ENCODE measurements at places on chromosomes 1 and 21.
A peak's percentile ranks its signal among the peaks of the same experiment; 100 is the strongest.

DNA sequence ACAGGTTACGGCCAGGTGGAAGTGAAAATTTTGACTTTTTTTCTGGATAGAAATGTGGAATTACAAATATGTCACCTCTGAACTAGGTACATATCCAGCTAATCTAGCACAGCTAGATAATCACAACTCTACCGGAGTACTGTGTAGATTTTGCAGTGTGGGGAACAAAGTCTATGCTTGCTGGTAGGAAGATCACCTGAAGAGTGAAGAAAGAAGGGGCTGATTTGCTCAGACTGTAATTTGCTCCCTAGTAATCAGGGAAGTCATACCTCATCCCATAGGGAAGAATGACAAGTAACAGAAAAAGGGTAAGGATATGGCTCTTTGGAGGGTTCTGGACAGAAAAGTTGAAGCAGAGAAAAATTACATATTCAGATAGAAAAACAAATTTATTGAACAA, 319.6 kb upstream of the TMPRSS15 start:
- no peak for DNase-seq

- no peak for DNase-seq
Measured at GRCh38 chr1:236039740-236040685, 24.9 kb downstream of the NID1 start.

GRCh38 chr1:200410566-200410878, 686 bp upstream of the ZNF281 start:
- DNase-seq = no peak

DNA sequence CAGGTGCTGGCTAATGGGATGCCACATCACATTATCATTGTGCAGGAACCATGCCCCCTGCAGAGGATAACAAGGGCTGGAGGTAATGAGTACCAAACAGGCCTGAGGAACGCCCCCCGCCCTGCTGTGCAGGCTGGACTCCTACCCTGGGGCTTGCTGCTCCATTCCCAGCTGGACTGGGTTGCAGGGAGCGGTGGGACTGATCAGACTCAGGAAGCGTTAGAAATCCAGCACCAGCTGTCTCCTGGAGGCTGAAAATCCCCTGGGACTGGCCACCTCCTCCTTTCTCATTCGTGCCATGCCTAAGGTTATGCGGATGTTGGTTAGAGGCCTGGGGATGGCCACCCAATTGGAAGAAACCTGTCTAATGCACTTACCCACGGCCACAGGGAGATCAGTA, 36.9 kb upstream of the POU3F1 start:
- DNase-seq = no peak

GRCh38 chr1:32761253-32761877, 55.8 kb downstream of the YARS1 start:
- peak; percentile 44 for DNase-seq

- no peak for DNase-seq
Measured at GRCh38 chr1:9145021-9145668, 16.2 kb upstream of the GPR157 start.

DNA sequence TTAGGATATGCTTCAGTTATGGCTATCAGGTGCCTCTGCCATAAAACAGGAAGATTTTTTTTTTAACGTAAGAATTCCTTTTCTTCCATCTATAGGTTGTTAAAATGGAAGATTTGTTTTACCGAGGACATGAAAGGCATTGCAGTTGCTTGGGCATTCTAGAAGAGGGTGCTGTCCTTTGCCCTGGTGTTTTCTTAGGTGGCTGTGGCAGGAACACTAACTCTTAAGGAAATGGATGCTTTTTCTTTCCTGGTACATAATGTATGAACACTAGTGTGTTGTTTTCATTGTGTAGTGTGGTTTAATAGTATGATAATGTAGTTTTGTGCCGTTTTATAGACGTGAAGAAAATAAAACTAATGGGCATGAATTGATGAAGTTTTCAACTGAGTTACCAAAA, 47.2 kb downstream of the UCK2 start:
- no peak for DNase-seq

GRCh38 chr1:223813645-223814044, 32.1 kb downstream of the TP53BP2 start:
- DNase-seq = no peak

DNA sequence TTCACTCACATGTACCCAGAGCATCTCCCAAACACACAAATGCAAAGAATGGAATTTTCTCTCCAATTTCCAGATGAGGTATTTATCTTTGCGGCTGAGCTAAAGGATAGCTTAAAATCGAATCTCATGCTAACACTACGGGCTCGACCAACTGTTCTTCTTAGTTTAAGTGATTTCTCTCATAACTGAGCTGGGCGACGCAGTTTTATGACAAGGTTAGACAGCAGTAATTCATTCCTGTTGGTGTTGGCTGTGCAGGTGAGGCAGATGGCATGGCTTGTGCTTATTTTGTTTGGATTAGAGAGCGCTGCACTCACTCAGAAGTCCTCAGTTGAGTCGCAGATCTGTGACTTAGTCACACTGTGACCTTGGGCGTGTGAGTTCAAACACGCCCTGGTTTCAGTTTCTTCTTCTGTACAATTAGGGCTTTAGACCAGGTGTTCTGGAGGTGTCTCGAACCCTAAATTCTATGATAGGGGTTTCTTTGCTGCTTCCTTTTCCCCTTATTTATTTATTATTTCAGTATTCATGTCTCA, 41.5 kb upstream of the MRPS6 start:
- no peak for DNase-seq

- DNase-seq = no peak
Measured at GRCh38 chr1:47764461-47765046, 232.6 kb downstream of the TRABD2B start.

- no peak for DNase-seq
Measured at GRCh38 chr1:166167572-166167925, 748 bp upstream of the FAM78B start.

DNA sequence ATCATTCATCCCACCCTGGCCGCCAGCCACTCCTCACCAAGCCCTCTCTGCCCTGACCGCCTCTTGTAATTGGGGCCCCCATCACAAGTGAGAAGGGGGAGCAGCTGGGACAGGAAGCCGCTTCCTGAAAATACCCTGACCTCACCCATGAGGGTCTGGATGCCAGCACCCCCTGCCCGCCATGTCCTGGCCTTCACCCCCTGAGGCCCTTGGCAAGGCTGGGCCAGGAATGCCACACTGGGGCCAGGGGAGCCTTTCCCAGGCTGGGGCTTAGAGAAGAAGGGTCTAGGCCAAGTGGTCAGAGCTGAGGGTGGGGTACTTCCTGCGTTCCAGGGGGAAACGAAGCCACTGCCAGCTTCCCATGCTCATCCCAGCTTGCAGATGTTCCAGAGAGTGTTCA, 60.5 kb downstream of the TAS1R2 start:
- no peak for DNase-seq

DNA sequence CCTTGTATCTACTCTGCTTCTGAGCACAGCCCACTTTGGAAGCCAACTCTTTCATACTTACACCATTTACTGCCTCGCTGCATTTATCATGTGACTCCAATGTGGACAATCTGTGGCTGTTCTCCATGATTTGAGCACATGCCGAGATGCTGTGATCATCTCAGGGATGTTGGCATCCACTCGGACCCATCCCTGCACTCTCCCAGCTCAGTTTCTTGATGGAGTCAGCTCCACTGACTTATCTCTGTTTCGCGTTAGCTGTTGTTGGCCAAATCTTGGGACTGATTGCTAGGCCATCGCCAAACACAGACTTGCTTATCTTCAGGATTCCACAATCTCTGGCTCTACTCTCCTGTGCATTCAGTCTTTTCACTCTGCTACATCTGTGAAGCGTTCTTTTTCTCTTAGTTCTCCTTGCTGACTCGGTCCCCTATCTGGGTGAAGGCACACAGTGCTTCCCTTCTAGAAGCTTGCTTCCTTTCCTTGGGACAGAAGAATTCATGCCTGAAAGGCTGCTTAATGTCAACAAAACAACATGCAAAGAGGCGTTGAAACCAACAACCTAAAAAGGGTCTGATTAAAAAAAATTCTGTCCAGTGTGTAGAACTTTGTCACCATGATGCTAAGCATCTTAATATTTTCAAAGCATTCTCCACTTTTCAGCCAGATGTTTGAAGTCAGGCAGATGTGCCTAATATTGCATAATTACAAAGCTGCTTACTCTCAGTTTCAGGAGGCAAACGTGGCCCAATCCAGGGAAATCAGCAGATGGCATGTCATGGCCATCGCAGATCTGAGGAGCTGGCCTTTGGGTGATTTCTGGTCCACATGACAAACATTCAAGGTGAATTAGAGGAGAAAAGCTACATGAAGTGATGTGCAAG, 120.7 kb downstream of the NGF start:
- DNase-seq = no peak

- peak; percentile 59 for DNase-seq
Measured at GRCh38 chr21:44914176-44914874, 6.4 kb downstream of the ITGB2 start.

DNA sequence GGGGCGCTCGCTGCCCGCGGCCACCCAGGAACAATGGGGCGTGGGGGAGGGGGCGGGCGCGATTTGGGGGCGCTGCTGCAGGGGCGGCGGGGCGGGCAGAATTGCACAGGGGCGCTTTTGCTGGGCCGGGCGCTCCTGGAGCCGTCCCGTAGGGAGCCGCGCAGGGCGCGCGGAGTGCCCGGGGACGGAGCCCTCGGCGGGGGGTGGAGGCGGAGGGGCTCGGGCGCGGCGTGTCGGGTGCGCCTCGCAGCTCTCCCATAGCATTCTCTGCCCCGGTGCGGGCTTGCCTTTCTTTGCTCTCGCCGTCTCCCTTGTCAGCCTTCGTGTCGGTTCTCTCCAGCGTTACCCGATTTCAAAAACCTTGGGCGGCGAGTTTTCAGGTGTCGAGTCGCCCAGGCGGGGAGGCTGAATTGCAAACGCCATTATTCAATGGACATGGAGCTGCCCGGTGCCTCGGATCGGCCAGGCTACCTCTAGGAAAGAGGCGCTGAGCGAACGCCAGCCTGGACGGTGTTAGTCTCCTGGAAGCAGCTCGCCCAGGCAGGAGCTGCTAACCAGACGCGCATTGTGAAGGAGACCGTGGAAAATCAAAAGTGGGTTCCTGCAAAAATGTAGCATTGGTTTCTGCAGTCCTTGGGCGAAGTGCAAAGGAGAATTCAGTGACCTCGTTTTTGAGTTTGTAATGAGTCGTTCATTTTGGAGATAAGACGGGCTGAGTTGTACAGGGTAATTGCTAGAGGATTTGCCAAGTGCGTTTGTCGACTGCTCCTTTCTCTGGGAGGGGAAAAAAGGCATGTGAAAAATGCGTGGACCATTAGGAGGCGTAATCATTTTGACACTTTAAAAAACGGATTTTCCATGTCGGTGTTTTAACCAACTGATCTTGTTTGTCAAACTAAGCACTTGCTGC, 626 bp downstream of the CXADR start:
- DNase-seq = peak; percentile 20

GRCh38 chr1:185291652-185292051, 25.4 kb downstream of the IVNS1ABP start:
- DNase-seq = no peak

- DNase-seq = no peak
Measured at GRCh38 chr1:153659175-153659534, 652 bp downstream of the SNAPIN start.

DNA sequence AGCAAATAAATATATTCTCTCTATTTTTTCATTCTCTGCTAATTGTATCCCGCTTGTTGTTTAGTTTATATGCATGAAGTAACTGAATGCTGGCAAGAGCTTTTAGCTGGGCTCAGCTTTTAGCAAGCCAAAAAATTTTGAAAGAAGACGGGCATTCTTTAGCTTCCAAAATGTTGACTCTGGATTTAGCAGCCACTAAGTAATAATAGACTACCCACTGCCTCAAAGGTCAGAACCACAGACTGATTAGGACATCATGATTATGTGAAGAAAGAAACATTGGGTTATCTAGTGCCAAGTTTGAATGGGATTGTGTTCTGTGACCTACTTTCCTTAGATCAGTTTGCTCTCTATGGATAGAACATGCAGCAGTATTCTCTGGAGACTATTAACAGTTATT, 80.3 kb upstream of the DPH5 start:
- DNase-seq = no peak

DNA sequence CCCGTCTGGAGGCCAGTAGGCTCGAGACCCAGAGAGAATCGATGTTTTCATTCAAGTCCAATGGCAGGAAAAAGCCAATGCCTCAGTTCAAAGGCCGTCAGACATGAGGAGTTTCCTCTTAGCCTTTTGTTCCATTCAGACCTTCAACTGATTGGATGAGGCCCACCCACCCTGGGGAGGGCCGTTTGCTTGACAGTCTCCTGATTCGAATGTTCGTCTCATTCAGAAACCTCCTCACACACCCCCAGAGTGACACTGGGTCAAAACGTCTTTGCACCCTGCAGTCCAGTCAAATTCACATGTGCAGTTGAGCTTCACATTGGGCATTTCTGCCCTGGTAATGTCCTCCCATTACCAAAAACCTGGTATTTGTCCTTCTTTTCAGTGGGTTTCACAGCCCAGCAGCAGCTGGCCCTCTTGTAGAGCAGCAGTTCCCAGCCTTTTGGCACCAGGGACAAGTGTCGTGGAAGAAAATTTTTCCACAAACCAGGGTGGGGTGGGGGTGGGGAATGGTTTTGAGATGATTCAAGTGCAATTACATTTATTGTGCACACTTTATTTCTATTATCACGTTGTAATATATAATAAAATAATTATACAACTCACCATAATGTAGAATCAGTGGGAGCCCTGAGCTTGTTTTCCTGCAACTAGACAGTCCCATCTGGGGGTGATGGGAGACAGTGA, 40.1 kb downstream of the RSPH1 start:
- DNase-seq = no peak

DNA sequence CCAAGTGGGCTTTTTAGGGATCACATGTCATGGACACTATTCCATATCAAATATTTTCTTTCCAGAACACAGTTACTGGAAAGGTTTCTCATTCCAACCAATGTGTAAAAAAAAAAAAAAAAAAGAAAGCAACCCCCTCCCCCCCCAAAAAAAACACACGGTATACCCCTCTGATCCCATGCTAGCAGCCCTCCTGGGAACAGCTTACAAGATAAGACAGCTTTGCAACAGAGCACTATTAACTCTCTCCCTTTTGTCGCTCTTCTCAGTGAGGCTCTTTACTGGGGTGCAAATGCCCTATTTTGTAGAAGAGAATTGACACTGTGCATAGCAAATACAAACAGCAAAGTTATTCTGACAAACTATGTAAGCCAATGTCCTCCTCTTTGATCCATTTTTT, 161.2 kb downstream of the NTMT2 start:
- DNase-seq = no peak

GRCh38 chr1:241101622-241102021, 255.4 kb downstream of the RGS7 start:
- DNase-seq = no peak

GRCh38 chr1:19310061-19310460, 1.9 kb downstream of the AKR7A2 start:
- DNase-seq = no peak

- DNase-seq = no peak
Measured at GRCh38 chr1:112818990-112819689, 104.0 kb upstream of the PPM1J start.

DNA sequence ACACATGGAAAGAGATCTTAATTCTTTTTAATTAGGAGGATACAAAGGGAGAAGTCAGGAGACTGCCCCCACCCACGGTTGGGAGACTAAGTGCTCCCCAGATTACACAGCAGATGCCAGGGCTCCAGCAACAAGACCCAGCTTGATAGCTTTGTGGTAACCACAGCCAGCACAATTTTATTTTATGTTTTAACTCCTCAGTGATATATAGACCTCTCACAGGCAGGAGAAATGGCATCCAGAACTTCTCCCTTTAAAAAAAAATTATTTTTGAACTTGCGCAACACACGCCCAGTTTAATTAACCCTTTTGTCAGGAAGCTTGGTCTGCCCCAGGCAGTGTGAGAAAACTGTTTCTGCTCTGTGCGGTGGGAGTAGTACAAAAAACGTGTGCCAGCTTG, 62.6 kb upstream of the ACOT11 start:
- DNase-seq = no peak

GRCh38 chr1:12438349-12438924, 179.6 kb downstream of the DHRS3 start:
- DNase-seq = peak; percentile 56
